AG10803 (cell line): ENCODE measurements at places on chromosomes 2 and 18.

DNA sequence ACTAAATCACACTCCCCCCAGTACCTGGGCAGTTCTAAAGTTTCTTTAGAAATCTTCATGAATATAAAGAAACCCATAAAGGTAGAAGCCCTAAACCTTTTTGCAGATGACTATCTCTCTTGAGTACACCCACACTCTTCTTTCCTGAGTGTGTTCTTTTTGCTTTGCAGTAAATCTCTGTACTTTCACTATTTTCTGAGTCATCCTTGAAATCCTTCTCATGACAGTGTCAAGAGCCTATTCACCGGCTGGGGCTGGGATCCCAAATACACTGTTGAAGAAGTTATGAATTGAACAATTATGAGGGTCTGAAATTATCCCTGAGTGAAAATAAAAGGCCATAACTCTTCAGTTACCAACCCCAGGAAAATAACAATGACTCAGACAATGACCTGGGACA lies 133.9 kb upstream of the CCDC195 start:
- DNase-seq, result no peak

GRCh38 chr18:47911877-47912276 lies 18.6 kb downstream of the SMAD2 start:
- DNase-seq, result no peak

- DNase-seq, result no peak
Measured at GRCh38 chr2:111903516-111903915, 5.1 kb downstream of the MERTK start.

DNA sequence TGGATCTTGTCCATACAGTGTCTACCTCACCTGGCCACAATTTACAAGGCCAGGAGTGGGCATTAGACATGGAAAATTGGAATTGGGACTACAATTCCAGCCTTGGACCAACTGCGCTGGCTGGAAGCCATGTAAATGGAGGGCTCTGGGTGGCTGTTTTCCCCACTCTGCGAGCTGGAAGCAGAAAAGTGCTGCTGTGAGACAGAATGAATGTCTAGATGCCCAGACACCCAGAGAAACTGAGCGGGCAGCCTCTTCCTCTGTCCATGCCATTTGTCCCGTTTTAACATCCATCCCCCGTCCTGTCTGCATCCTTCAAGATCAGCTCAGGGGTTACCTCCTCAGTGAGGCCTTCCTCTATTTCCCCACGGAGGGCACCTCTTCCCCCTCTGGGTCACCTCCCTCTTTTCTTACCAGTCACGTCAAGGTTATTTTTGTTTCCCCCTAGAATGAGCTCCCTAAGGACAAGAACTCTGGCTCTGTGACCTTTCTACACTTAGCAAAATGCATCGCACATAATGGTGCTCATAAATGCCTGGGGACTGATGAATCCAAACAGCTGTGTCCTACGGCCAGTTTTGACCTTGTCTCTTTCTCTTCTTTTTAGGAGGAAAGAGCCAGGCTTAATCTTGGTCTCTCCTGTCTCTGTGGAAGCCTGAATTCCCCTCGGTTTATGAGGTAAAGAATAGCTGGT lies 41.2 kb downstream of the MCFD2 start:
- no peak for DNase-seq

DNA sequence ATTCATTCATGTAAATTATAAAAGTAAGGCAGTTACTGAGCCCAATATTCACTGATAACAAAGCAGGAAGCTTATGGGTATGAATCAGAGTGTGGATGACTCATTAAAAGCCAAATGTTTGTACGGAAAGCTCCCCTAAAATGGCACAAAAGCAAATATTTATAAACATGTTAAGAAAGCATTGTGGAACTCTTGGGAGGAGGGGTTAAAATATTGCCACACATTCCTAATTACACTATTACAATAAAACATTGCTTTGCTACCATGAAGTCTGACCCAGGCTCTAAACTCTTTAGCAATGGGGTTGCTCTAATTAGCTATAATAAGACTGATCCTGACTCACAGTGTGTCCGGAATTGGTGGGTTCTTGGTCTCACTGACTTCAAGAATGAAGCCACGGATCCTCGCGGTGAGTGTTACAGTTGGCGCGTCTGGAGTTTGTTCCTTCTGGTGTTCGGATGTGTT lies 110.9 kb downstream of the NAB1 start:
- DNase-seq, result peak; percentile 92

DNA sequence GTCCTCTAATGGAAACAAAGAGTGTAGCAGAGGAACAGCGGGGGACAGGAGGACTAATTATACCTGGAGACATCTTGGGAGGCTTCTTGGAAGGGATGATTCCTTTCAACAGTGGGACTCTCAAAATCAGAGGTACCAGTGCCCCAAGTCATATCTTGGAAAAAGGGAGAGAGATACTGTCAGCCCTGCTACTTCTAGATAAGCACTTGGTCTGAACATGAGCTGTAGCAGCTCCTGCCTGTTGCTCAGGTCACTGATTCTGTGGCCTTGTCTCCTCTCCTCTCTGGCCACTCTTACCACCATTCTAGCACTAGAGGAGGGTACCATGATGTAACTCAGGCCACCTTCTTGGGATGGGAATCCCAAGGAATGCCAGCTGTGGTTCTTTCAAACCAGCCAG lies 54.5 kb downstream of the MFSD6 start:
- no peak for DNase-seq

DNA sequence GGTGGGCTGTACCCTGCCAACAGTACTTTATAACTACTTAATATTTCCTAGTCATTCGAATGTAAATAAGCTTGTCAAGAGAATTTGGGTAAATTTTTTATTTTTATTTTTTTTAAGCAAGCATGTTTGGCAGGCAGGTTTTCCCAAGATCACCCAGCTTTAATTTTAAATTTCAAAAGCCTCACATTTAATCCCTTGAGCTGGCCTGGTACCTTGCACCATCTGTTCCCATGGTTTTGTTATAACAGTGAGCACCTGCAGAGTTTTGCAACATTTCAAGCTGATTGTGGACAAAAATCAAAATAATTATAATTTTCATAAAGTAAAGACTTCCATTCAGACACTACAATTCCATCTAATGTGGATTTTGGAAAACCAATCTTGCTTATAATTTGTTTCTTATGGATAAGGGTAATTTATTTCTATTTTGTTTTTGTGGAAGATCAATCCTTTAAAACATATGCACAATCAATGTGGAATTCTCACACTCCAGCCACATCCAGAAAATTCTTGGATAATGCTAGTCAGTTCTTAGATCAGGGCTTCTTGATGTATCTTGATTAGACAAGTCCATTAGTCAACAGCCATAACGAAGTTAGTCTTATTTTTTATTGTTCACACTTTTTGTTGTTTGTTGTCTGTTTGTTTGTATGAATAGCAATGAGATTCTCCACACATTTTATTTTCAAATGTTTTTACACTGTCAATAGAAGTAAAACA lies 689.3 kb downstream of the NR4A2 start:
- DNase-seq, result no peak

DNA sequence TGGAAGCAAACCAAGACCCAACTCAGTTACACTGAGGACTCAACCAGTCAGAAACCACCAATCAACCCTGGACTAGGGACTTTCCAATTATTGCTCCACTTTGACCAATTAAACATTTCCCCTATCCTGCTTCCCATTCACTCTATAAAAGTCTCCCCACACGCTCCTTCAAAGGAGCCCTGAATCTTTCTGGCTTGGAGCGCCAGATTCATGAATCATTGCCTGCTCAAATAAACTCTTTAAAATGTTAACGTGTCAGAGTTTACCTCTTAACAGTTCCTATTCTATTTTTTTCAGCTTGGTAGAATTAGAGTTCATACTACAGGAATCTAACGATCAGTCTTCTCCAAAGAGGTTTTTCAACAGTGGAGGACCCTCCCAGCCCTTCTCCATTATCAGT lies 20.7 kb upstream of the SULT1C2 start:
- peak; percentile 58 for DNase-seq

- DNase-seq, result no peak
Measured at GRCh38 chr2:10792660-10793400, 19.8 kb downstream of the PDIA6 start.

- peak; percentile 87 for DNase-seq
Measured at GRCh38 chr2:69095305-69095704, 82.3 kb downstream of the ANTXR1 start.
